ENCODE measurements at places on chromosomes 2 and 18. TPM values are rescaled to one million over a fixed set of nuclear protein-coding genes. Genes with fewer than 3 reads are reported as not detected.

- no peak for DNase-seq
These were observed 8.9 kb downstream of the AGBL5 start for GRCh38 chr2:27060323-27060722.

- DNase-seq = peak; percentile 69
These were observed 185.1 kb downstream of the MYO5B start for GRCh38 chr18:50009773-50010335.

DNA sequence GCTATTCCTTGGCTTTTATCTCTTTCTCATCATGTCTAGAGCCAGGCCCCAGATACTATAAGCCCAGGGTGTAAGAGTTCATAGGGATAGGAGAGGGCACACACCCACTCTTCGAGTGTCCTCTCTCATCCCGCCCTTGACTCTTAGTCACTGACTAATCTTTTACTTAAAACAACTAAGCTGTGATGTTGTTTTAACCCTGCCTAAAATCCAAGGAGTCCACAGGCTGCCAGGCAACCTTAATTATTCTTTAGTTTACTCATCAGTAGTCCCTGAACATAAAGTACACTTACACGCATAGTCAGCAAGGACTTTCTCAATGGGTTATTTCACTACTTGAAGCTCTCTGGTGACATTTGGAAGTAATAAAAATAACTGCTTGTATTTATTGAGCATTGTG is 28.4 kb downstream of the GREB1L start:
- no peak for DNase-seq

- peak; percentile 22 for DNase-seq
These were observed 36.6 kb downstream of the LYPD6B start for GRCh38 chr2:149075105-149075504.

- DNase-seq = no peak
These were observed 16.2 kb downstream of the ATIC start for GRCh38 chr2:215328066-215328465.

GRCh38 chr2:233966388-233966787 is 49.2 kb downstream of the TRPM8 start:
- no peak for DNase-seq

GRCh38 chr2:25032094-25032493 is 9.8 kb upstream of the EFR3B start:
- DNase-seq = no peak

GRCh38 chr2:59875836-59876235 is 677.6 kb downstream of the BCL11A start:
- DNase-seq = no peak

GRCh38 chr18:41639218-41639617 is 315.8 kb upstream of the PIK3C3 start:
- no peak for DNase-seq

Gene SLC11A1
- total RNA-seq = 1.7 TPM

Gene CCDC142
- total RNA-seq = 22.4 TPM

DNA sequence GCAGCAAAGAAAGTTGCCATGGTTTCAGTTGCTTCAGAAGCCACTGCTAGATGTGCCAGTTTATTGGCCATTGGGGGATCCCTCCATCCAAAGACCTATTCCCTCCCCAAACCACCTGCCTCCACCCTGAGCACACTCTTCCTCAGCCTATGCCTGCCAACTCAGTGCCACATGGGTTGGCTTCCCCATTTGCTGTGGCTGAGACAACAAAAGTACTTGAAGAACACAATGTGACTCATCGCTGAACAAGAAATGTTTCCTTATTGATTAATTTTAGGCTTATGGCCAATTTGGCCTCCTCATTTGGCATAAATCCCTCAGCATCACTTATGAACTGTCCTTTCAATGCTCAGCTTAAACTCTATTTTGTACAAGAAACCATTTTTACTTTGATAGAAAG is 215.9 kb downstream of the TMEM247 start:
- DNase-seq = no peak

DNA sequence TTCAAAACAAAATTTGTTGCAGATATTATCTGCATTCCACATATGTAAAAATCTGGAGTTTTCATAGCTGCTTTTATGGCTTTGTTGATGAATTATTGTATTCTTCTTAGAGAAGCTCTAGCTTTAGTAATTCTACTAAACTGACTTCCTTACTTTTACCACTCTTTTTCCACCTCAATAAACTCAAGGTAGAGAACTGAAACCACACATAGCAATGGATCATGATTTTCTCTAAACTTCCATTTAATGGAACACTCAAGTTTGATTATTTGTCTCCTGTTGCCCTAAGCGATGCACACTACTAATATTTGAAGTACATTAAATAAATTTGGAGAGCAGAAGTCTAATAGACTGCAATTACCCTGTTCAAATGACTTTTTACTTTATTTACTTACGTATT is 192.0 kb downstream of the NBAS start:
- no peak for DNase-seq

Gene UGT1A3
- 3.0 TPM for total RNA-seq

DNA sequence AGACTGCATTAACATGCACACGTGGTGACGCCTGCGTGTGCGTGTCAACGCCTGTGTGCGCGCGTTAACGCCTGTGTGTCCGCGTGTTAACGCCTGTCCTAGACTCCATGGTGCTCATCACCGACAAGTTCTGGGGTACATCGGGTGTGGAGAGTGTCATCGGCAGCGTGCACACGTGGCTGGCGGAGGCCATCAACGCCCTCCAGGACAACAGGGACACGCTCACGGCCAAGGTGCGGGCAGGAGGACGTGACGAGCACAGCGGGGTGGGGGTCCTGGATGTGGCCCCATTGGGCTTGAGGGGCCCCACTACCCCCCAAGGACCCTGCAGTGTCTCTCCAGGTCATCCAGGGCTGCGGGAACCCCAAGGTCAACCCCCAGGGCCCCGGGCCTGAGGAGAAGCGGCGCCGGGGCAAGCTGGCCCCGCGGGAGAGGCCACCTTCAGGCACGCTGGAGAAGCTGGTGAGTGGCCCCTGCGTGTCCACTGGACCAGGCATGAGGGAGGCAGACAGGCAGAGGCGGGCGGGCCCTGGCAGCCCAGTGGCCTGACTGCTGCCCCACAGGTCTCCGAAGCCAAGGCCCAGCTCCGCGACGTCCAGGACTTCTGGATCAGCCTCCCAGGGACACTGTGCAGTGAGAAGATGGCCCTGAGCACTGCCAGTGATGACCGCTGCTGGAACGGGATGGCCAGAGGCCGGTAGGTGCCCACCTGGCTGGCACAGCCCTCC is 29.2 kb downstream of the GPC1 start:
- DNase-seq = peak; percentile 1

GRCh38 chr18:8224576-8224975 is 384.7 kb upstream of the RAB12 start:
- no peak for DNase-seq

DNA sequence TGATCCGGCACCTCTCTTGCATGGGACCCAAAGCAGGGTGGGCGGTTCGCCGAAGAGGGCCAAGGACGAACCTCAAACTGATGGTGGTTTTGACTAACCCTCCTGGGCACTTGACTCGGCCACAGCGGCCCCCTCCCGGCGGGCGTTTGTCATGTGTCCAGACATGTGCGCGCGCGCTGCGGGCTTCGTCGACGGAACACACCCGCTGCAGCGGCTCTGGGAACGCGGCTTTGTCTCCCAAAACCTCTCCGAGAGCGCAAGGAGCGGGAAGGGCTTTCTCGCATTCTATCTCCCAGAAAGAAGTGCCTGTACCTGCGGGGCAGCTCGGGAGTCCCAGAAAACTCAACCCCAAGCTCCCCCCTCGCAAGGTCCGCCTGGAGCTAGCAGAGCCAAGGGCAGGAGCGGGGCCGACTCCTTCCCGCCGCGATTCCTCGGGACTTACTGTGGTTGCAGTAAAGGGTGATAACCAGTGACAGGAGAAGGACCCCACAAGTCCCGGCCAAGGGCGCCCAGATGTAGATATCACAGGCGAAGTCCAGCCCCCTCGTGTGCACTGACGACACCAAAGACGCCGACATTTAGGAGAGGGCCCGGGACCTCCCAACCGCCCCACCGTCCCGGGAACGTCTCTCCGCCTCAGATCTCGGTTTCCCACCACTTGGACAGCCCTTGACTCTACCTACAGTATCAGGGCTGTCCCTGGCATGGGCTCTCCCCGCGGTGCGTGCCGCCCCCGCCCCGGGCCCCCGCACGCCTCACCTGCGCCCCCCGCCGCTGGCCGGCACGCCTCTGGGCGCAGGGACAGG is 1.6 kb downstream of the CD8A start:
- no peak for DNase-seq

GRCh38 chr2:97936199-97936598 is 59.5 kb downstream of the TMEM131 start:
- DNase-seq = no peak

DNA sequence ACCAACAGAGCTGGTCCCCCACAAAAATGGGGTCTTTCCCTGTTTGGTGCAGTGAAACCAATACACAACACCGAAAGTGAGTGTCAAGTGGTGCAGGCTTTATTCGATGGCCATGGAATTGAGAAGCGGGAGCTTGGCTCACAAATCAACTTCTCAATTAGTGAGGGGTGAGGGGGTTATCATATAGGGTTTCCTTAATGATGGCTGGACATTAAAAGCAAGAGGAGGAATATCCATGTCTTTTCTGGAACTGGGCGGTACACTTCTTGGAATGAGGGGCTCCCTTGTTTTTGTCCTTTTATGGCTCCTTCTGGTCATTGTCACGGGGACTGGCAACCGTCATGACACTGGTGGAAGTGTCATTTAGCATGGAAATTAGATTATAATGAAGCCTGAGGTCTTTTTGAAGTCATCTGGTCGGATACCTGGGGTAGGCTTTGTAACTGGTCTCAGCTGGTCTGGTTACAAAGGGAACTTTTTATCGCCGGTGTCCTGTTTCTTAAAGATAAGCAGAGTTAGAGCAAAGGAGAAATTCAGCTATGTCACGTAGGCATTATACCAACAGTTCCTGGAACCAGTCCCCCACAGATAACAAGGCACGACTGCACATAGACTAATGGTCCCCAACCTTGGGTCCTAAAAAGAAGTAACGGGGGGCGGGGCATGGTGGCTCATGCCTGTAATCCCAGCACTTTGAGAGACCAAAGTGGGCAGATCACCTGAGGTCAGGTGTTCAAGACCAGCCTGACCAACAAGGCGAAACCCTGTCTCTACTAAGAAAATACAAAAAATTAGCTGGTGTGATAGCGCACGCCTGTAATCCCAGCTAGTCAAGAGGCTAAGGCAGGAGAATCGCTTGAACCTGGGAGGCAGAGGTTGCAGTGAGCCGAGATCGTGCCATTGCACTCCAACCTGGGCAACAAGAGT is 93.5 kb upstream of the NDUFV2 start:
- no peak for DNase-seq

Gene SFT2D3
- 9.0 TPM for total RNA-seq

GRCh38 chr18:10965119-10965518 is 184.2 kb downstream of the PIEZO2 start:
- DNase-seq = no peak

- no peak for DNase-seq
These were observed 440.7 kb downstream of the THSD7B start for GRCh38 chr2:137206069-137206468.

GRCh38 chr2:192190474-192190873 is 4.3 kb downstream of the TMEFF2 start:
- DNase-seq = no peak

Gene CHRND
- not detected for total RNA-seq

Gene RFTN2
- total RNA-seq = 1.9 TPM

DNA sequence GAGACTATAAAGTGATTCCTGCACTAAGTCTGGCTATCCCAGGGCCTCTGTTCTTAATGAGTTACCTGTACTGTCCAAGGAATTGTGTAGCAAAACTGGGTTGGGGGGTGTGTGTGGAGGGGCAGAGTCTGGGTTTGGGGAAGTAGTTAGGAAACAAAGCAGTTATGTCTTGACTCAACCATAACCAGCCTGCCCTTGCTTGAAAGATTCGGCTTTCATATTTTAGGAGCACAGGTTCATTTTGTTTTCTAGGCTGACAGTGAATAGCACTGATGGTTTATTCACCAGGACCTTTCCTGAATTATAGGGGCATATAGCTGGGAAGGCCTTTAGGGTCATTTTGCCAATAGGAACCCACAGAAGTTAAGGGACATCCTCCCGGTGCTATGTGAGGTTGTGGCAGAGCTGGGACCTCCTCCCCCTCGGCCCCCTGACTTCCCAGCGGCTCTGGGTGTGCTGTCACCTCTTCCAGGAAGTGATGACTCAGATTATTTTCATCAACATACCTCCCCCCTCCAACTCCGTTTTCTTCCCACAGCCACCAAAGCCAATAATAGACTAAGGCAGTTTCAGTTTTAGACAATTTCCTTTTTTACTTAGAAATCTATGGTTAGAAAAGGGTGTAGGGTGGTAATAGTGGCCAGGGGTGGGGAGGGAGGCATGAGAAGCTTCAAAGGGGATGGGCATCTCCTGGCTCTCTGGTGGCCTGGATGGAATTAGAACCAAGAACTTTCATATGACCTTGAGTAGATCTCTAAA is 44.8 kb downstream of the SETBP1 start:
- peak; percentile 51 for DNase-seq

DNA sequence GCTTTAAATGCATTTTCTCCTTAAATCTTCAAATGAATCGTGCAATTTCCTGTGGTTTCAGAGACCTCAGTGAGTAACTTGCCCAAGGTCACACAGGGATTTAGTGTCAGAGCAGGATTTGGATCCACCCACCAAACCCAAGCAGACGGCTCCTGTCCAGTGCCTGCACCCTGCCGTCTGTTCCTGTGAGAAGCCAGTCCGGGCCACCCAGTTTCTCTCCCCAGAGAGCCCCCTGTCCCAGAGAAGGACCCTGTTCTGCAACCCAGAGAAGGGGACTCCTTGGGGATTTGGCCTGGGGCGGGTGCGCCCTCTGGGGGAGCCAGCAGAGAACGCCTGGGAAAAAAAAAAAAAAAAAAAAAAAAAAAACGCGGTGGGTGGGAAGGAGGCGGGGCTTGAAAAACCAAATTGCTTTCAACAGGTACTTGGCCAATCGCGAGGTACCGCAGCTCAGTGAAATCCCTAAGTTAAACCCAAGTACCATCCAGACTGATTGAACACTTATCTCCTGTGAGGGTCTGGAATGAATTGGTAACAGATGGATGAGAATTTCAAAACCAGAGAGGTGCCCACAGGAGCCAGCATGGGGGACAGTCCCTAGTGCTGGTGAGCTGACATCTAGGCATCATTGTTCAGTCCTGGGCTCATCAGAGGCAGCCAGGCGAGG is 30.9 kb upstream of the REEP1 start:
- peak; percentile 62 for DNase-seq

Gene GPBAR1
- 3.0 TPM for total RNA-seq

DNA sequence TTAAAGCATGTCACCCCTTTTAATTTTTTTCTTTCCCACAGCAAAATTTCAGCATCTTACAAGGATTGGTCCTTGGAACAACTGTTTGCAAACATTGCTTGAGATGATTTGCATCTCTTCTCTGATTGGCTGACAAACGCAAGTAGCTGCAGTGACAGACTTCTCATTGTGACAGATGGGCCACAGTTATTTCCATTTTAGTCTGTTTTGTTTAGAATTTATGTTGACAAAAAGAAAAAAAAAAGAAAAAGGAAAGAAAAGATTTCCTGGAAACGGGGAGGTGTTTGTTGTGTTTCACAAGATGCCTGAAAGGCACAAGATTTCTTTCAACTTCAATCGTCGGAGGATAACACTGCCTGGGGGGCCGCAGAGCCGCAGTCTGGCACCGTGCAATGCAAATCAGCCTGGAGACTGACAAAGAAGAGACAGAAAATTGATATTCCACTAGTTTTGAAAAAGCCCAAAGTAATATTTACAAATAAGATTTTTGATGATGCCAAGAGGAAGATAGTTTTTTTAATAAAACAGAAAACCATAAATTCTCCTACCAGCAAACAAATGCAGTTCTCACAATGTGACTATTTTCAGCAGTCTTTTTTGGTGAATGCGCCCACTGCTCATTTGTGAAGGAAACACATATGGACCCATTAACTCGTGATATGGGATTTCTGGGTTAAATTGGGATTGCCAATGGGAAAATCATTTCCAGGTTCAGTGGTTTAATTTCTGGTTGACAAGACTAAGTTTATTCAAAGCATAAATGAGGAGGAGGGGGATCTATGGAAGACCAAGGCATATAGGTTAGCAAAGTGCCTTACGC is 296.2 kb upstream of the SMIM21 start:
- no peak for DNase-seq
